Choroid plexus epithelial cell (primary cell): ENCODE measurements at places on chromosomes 6 and 20.

DNA sequence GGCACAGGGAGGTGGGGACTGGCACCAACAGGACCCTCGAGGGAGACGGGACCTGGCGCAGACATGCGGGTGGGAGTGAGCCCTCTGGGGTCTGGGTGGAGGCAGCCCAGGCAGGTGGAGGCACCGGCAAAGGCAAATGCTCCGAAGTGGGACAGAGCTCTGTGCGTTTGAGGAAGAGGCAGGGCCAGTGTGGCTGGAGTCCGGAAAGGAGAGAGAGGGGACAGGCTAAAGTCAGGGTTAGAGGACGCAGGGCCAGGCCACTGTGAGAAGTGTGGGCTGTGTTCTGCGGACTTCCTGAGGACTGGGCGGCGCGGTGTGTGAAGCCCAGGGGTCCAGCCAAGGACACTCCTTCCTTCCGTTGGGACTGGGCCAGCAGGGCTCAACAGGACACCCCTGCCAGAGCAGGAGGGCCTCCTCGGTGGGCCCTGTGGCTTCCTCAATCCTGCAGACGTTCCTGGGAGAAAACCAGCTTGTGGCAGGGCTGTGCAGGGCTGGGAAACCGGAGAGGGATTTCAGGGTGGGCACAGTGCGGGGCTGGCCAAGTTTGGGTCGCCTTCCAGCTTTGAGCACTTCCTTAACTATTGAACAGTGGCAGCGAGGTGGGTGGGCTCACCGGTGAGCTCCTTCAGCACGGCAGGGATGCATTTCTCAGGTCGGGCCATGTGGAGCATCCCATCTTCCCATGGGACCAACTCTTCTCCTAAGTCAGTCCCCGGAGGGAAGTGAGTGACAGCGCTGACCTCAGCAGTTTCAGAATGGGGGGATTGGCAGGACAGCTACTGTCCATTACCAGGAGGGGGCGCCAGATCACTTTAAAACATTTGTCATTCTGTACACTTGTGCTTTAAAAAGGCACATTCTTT lies 22.5 kb downstream of the MOCS3 start:
- DNase-seq = peak; percentile 83

DNA sequence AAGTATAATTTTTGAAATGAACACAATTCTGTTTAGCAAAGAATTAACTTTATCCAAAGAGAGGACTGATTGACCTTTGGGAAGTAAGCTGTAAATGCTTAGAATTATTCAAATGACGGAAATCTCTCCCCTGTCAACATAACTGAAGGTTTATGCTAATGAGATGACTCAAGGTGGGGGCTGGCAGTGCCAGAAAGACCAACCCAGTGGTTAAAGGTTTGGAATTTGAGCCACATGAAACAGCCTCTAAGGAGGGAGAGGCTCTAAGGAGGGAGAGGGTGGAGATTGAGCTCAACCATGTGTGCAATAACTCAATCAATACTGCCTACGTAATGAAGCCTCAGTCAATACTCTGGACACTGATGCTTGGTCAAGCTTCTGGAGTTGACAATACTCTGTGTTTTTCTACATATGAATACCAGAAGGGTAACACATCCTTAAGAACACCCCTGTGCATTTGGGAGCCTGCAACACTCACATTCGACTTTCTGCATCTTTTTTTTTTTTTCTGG lies 123.4 kb upstream of the TENT5A start:
- no peak for DNase-seq

- no peak for DNase-seq
Measured at GRCh38 chr6:33017694-33018353, 8.4 kb upstream of the HLA-DOA start.

GRCh38 chr20:12252793-12253192 lies 335.1 kb downstream of the BTBD3 start:
- peak; percentile 43 for DNase-seq

GRCh38 chr6:82959385-82959941 lies 106.2 kb downstream of the UBE3D start:
- DNase-seq = peak; percentile 63

- DNase-seq = no peak
Measured at GRCh38 chr6:167997642-167998041, at the start of gene KIF25. Gene KIF25, plus strand, starts transcription at chr6:167997671. Its CDS starts 31,915 bp downstream, at chr6:168029586.
